ENCODE measurements at places on chromosomes 4 and X. TPM values are rescaled to one million over a fixed set of nuclear protein-coding genes. Genes with fewer than 3 reads are reported as not detected.

DNA sequence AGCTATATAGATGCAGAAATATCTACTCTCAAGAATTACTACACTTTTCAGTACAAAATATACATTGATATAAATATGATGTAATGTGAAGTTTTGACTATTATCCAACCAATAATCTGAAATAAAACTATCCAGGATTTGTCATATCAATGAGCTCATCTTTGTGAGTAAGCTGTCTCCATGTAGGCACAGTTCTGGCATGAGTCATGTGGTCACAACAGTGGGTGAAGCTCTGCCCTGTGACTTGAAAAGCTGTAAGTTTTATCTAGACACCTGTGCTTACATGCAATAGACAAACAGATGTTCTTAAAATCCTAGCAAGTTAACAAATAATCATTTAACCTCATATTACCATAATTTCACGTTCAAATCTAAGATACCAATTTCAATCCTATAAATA is 192.7 kb downstream of the GABRG1 start:
- DNase-seq, result no peak

GRCh38 chr4:100117750-100118149 is 72.5 kb downstream of the DDIT4L start:
- no peak for DNase-seq

GRCh38 chr4:106541253-106541652 is 172.7 kb upstream of the GIMD1 start:
- DNase-seq, result no peak

The CNKSR2 gene
- total RNA-seq, result 25.3 TPM

The GPC4 gene
- not detected for total RNA-seq

The GAGE12J gene
- total RNA-seq, result not detected

The VSIG4 gene
- 0.32 TPM for total RNA-seq

The PPP1R2C gene
- not detected for total RNA-seq

GRCh38 chrX:152658302-152658701 is 20.6 kb downstream of the GABRQ start:
- no peak for DNase-seq

The GYPA gene
- not detected for total RNA-seq

- no peak for DNase-seq
These were observed 223.3 kb upstream of the MAB21L2 start for GRCh38 chr4:150358691-150359090.

GRCh38 chr4:45897946-45898585 is 225.8 kb downstream of the GABRG1 start:
- DNase-seq, result no peak

- no peak for DNase-seq
These were observed 27.9 kb downstream of the TSC22D3 start for GRCh38 chrX:107747596-107748161.

DNA sequence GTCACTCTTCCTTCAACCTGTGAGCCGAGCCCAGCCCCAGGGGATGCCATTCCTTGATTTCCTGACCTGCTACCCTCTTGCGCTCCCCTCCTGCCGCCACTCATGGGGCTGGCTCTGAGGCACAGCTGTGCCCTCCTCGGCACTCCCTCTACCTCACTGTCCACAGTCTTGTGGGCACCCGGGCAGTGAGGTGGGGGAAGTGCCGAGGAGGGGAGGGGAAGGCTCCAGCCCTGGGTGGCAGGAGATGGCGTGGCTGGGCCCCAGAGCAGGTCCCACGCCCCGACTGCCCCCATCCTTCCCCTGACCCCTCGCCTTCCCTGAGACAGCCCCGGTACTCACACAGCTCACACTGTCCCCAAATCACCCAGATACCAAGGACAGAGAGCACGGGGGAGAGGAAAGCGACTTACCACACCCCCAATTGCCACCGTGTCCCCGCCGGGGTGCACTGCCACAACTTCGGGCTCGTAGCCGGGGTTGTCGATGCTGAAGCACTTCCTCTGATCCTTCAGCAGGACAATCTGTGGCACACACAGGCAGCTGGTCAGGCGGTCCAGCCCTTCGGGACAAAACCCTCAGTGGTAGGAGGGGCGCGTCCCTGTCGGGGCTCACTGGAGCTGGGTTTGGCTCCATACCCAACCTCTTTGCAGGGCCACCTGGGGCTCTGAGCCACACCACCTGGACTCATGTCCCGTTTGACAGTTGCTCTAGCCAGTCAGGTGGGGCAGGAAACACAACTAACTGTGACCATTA is 37.9 kb downstream of the WDR1 start:
- DNase-seq, result no peak

- no peak for DNase-seq
These were observed 138.9 kb downstream of the SMIM20 start for GRCh38 chr4:26052663-26053541.

- DNase-seq, result no peak
These were observed 39.4 kb upstream of the PHOX2B start for GRCh38 chr4:41787931-41788330.

DNA sequence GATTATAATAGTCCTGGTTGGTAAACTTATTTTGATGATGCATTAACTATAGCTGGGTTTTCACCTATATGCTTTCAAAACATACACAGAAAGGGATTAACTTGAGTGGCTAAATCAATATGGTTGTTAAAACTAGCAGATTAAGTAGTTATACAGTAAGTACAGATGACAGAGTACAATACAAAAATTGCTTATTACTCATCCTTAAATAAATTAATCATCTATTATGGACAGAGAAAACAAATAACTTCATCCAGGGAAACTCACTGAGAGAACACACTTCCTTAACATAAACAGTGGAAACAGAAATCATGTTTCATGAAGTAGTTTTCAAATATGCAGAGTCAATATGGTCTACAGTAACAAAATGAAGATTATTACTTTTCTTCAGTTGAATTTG is 133.4 kb downstream of the AREG start:
- no peak for DNase-seq
